ENCODE measurements at places on chromosomes 4 and X.

- no peak for DNase-seq
These were observed 72.0 kb upstream of the MAGEB16 start for GRCh38 chrX:35726176-35726575.

GRCh38 chr4:87353592-87353991, 30.9 kb upstream of the HSD17B13 start:
- peak; percentile 7 for DNase-seq

GRCh38 chr4:3295837-3296624, 3.2 kb downstream of the RGS12 start:
- DNase-seq: no peak

GRCh38 chrX:3743801-3744439, 30.5 kb upstream of the PRKX start:
- peak; percentile 71 for DNase-seq

DNA sequence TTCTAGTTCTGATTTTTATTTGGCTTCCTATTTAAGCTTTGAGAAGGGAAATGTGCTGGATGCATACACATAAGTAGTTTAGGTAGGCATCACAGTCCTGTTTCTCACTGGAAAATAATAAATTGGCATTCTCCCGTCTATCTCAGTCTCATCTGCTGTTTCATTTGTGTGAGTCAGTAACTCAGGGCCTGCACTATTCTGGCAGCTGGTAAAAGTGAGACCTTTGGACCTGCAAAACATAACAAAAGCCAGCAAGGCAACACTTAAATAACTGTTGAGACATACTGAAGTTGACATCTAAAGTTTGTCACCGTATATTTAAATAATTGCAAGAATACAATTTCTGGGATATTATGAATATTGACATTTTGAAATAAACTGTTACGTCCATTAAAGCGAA, 8.6 kb upstream of the UBQLN2 start:
- no peak for DNase-seq

GRCh38 chr4:25421816-25422525, 44.9 kb downstream of the ANAPC4 start:
- no peak for DNase-seq
